ENCODE measurements at places on chromosomes 12 and 14. TPM values are rescaled to one million over a fixed set of nuclear protein-coding genes. Genes with fewer than 3 reads are reported as not detected.

Gene FAM181A
- total RNA-seq: not detected

Gene TAS2R30
- 2.8 TPM for total RNA-seq

Gene HSPB8
- 0.43 TPM for total RNA-seq

Gene CLEC2A
- not detected for total RNA-seq

Gene WASHC3
- total RNA-seq: 46.3 TPM

Gene ANKRD33
- not detected for total RNA-seq

Gene KRT71
- total RNA-seq: not detected

Gene TAS2R19
- 1.2 TPM for total RNA-seq

Gene NOS1
- 0.85 TPM for total RNA-seq

Gene KCNA5
- total RNA-seq: not detected

Gene FSCB
- total RNA-seq: not detected

Gene TNFAIP2
- total RNA-seq: 10.0 TPM

Gene OAS1
- 4.3 TPM for total RNA-seq

Gene PPP4R4
- total RNA-seq: 24.6 TPM

Gene PMEL
- 2.6 TPM for total RNA-seq

Gene AKAP3
- total RNA-seq: 1.9 TPM

Gene DPPA3
- not detected for total RNA-seq

Gene KLHDC1
- total RNA-seq: 0.72 TPM

Gene KCNC2
- total RNA-seq: not detected

Gene BLTP3B
- total RNA-seq: 14.0 TPM

Gene KITLG
- total RNA-seq: 30.9 TPM
